ENCODE measurements at places on chromosomes 5 and 9. TPM values are rescaled to one million over a fixed set of nuclear protein-coding genes. Genes with fewer than 3 reads are reported as not detected.

- H3K27me3 ChIP-seq = no peaks in the 10 kb centered on the region
- no peak for DNase-seq
- peak overlapping the region; percentile 96 for H3K27ac ChIP-seq
- no peaks in the 10 kb centered on the region for H3K4me1 ChIP-seq
- peak overlapping the region; percentile 79 for H3K4me3 ChIP-seq
- no peaks in the 10 kb centered on the region for H3K36me3 ChIP-seq
Measured at GRCh38 chr9:69759021-69759420, 790 bp downstream of the PTAR1 start.

Gene TLX3
- not detected for total RNA-seq

DNA sequence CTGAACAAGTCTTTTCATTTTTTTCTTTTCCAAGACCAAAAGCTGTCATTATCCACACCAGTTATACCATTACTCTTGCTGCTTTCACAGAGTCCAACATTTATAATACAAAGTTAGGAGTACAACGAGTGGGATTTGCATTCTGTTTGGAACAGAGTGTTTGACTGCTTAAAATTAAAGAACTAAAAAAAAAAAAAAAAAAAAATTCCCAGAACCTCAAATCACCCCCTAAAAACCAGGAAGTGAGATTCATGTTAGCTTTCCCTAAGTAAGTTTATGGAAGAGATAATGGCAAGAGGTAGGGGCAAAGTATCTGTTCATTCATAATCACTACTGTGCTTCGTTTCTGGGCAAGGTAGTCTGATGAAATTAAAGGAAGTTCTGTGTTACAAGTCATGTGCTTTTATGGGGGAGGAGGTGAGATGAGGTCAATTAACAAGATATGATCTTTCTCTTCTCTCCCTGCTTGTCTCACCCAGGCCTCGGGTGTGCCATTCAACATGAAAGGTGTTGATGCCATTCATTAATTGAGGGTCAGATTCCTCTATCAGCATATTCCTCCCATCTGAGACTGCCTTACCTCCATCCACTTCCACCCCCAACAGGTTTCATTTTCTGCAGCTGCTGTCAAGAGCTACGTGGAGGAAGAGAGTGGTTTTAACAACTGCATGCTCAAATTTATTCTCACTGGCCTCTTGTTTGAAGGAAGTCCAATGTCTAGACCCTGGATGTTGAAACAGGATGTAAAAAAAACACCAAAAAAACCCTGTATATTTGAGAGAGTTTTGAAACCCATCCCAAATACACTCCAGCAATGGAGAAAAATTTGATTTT lies 58.1 kb downstream of the MARCHF3 start:
- H3K27me3 ChIP-seq = no peaks in the 10 kb centered on the region
- H3K36me3 ChIP-seq = no peaks in the 10 kb centered on the region
- H3K4me3 ChIP-seq = no peak overlapping the region
- DNase-seq = no peak
- no peak overlapping the region for H3K27ac ChIP-seq

Gene WDR31
- total RNA-seq = 3.2 TPM

Gene SPTAN1
- 141 TPM for total RNA-seq

- H3K4me1 ChIP-seq = no peaks in the 10 kb centered on the region
- no peak overlapping the region for H3K27ac ChIP-seq
- no peaks in the 10 kb centered on the region for H3K27me3 ChIP-seq
- peaks cover 6% of the 10 kb centered on the region for H3K36me3 ChIP-seq
- peak; percentile 47 for DNase-seq
Measured at GRCh38 chr9:131258186-131258585, 18.1 kb downstream of the FAM78A start.

Gene IL4
- total RNA-seq = not detected

- no peaks in the 10 kb centered on the region for H3K36me3 ChIP-seq
- DNase-seq = peak; percentile 70
- H3K27me3 ChIP-seq = no peaks in the 10 kb centered on the region
Measured at GRCh38 chr5:179803651-179804554, 2.8 kb downstream of the MGAT4B start.

GRCh38 chr5:73234204-73234555 lies 61.2 kb downstream of the TMEM174 start:
- H3K27ac ChIP-seq = no peak overlapping the region
- no peaks in the 10 kb centered on the region for H3K27me3 ChIP-seq
- peaks cover 20% of the 10 kb centered on the region for H3K4me1 ChIP-seq

GRCh38 chr9:3510796-3511195 lies 15.0 kb downstream of the RFX3 start:
- no peak overlapping the region for H3K27ac ChIP-seq
- H3K36me3 ChIP-seq = no peaks in the 10 kb centered on the region

DNA sequence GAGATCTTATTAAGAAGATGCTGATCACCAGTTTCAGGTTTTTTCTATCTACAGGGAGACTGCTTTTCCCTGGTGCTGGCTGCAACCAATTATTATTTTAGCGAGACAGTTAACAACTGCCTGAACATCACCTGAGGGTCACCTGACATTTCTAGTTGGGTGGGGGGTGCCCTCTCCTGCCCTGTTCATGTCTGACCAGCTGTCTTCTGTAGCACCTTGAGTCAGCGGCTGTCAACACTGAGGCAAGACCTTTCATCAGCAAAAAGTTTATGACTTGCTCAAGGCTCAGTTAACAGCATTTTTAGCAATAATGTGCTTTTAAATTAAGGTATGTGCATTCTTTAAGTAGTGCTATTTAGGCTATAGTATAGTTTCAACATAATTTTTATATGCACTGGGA lies 58.0 kb downstream of the ADCY2 start:
- no peak overlapping the region for H3K27ac ChIP-seq
- H3K4me1 ChIP-seq = no peaks in the 10 kb centered on the region
- no peak overlapping the region for H3K4me3 ChIP-seq
- H3K36me3 ChIP-seq = no peaks in the 10 kb centered on the region
- H3K27me3 ChIP-seq = no peaks in the 10 kb centered on the region
- DNase-seq = no peak

- H3K4me1 ChIP-seq = no peaks in the 10 kb centered on the region
- H3K27me3 ChIP-seq = no peaks in the 10 kb centered on the region
- no peaks in the 10 kb centered on the region for H3K36me3 ChIP-seq
- no peak for DNase-seq
- H3K4me3 ChIP-seq = no peak overlapping the region
- no peak overlapping the region for H3K27ac ChIP-seq
Measured at GRCh38 chr5:6567835-6568234, 65.0 kb downstream of the NSUN2 start.

DNA sequence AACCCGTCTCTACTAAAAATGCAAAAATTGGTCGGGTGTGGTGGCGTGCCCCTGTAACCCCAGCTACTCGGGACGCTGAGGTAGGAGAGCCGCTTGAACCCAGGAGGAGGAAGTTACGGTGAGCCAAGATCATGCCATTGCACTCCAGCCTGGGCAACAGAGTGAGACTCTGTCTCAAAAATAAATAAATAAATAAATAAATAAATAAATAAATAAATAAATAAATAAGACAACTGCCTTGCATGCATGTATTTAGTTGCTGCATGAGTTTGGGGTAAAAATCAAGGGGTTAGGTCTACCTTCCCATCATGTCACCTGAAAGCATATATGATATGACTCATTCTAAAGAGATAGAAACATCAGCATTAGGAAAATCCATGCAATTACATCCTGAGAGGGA lies 254.0 kb downstream of the ADAMTSL1 start:
- no peak overlapping the region for H3K4me3 ChIP-seq
- H3K27me3 ChIP-seq = no peaks in the 10 kb centered on the region
- H3K4me1 ChIP-seq = no peaks in the 10 kb centered on the region
- DNase-seq = no peak
- no peak overlapping the region for H3K27ac ChIP-seq

DNA sequence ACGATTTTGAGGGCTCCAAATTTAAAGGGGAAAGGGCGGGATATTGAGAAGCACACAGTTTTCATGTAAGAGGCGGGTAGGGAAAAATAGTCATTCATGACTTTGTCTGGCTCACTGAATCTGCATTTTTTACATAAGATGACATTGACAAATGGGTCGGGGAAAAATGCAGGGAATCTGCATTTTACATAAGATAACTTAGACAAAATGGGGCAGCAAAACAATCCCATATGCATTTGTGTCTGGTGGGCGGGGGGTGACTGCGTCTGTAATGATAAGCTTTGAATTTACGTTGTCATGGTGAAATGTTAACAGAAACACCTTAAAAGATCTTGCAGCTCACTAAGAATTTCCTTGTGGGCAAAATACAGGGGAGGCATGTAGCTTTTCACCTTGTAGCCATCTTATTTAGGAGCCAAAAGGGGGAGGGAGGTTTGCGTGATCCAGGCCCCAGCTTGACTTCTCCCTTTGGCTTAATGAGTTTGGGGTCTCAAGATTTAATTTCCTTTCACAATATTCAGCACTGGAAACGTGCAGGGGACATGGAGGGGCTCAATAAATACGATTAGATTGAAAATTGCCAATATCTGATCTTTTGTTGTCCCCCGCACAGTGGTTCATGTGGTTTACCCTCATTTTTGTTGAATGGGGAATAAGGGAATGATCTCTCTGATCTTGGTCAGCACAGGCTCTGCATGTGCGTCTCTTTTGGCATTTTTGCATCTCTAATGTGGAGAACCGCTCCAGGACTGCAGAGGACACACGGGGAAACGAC lies 41.1 kb upstream of the GADD45G start:
- H3K4me3 ChIP-seq = no peak overlapping the region
- no peaks in the 10 kb centered on the region for H3K36me3 ChIP-seq
- H3K27ac ChIP-seq = no peak overlapping the region
- DNase-seq = no peak

DNA sequence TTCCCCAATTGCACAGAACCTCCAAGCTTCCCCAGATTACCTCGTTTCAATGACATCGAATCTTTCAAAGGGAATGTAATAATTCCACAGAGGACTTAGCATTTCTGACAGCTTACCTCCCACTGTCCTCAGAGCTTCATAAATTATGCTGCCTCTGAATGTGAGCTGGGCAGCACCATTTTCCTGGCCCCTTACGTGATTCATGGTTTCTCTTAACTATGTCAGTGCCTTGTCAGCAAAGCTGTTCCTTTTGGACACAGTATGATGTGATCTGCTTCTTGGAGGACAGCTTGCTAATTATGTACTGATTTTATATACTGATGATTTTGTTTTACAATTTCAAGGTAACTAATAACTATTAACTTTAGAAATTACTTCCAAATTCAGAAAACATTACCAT lies 27.7 kb upstream of the SSBP2 start:
- peaks cover 7% of the 10 kb centered on the region for H3K4me1 ChIP-seq
- peak overlapping the region; percentile 76 for H3K27ac ChIP-seq
- DNase-seq = no peak
- H3K36me3 ChIP-seq = no peaks in the 10 kb centered on the region
- no peaks in the 10 kb centered on the region for H3K27me3 ChIP-seq

Gene CATSPER3
- total RNA-seq = 0.81 TPM

Gene ZFP2
- 0.37 TPM for total RNA-seq

DNA sequence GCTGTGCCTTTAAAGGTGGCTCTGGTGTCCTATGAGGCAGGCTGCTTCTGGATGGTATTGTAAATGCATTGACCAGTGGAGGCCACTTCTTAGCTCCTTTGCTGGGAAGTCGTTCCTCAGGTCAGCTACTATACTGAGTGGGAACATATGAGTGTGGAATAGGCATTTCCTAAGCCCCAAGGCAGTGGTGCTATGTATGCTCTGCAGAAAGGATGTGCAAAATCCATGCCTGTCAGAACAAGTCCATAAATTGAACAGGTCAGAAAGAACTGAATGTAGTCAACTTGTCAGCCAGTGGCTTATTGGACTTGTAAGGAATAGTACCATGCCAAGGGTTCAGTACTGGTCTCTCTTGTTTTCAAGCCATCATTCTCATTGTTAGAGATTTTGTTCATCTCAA lies 216.4 kb downstream of the CDH10 start:
- no peaks in the 10 kb centered on the region for H3K36me3 ChIP-seq
- no peak overlapping the region for H3K27ac ChIP-seq

Gene LRRC70
- 0.37 TPM for total RNA-seq

GRCh38 chr9:95772320-95773052 lies 103.0 kb upstream of the ERCC6L2 start:
- H3K4me3 ChIP-seq = no peak overlapping the region
- H3K4me1 ChIP-seq = no peaks in the 10 kb centered on the region
- no peaks in the 10 kb centered on the region for H3K27me3 ChIP-seq

- no peak for DNase-seq
- no peak overlapping the region for H3K4me3 ChIP-seq
- no peak overlapping the region for H3K27ac ChIP-seq
- H3K36me3 ChIP-seq = no peaks in the 10 kb centered on the region
Measured at GRCh38 chr5:41558295-41558694, 47.9 kb upstream of the PLCXD3 start.

DNA sequence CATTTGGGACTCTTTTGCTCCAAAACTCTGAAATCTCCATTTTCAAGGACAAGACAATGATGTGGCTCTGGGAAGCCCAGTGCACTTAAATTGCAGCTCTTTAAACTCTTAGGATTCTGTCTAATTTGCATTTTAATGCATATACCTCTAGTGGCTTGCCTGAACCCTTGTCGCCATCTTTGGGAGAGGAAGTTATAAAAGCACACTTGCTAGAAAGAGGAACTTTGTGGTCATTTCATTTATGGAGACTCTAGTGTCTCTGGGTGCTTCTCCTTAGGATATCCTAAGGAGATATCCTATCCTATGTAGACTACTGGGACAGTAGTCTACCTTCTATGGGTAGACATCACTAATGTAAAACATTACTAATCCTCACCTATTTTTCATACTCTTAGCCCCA lies 77.3 kb upstream of the SLC1A3 start:
- no peak overlapping the region for H3K27ac ChIP-seq
- no peak overlapping the region for H3K4me3 ChIP-seq
- no peak for DNase-seq
- no peaks in the 10 kb centered on the region for H3K4me1 ChIP-seq

DNA sequence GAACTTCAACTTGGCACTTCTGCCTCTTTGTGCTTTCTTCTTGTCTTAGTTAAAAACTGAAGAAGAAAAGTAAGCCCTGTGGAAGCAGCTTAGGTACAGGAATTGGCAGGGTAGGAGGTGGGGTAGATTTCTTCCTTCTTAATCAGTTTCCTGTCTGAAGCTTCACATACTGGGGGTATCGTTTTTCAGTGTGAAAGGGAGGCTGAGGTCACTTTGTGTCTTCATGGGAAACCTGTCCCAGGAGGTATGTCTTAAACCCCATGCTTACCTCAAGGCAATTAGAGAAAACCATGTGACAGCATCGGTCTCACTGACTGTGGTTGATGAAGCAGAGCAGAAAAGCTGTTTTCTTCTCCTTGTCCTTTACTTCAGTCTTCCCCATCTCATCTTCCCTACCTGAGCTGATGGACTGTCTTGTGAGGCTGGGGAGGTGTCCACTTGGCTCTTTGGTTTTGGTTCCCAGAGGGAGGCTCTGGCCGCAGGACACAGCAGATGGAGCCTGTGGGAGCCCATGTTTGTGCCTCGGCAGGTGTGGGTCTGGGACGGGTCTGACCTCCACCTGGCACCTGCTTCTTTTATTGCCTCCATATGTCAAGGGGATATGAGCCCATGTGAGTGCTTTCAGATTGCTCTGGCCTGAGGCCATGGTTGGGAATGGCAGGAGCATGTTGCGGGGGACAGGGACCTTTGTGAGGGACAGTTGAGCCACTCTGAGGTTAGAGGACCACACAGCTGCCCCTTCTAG lies 47.0 kb downstream of the SH3GL2 start:
- H3K4me1 ChIP-seq = peaks cover 9% of the 10 kb centered on the region
- no peak overlapping the region for H3K27ac ChIP-seq
- H3K27me3 ChIP-seq = no peaks in the 10 kb centered on the region
- no peak overlapping the region for H3K4me3 ChIP-seq
- no peak for DNase-seq
- no peaks in the 10 kb centered on the region for H3K36me3 ChIP-seq

Measured in right lobe of liver (tissue), 6 donors.